ENCODE measurements at places on chromosomes 5 and 9. TPM values are rescaled to one million over a fixed set of nuclear protein-coding genes. Genes with fewer than 3 reads are reported as not detected.

PRDM9 gene
- total RNA-seq: not detected

GFRA3 gene
- 0.10 TPM for total RNA-seq

PGM5 gene
- not detected for total RNA-seq

DDX4 gene
- not detected for total RNA-seq

All from A549 treated with CORT108297 at 1 μM for 4 hours (cell line).